T1000 (cell line): ENCODE measurements at places on chromosomes 13 and 19.

GRCh38 chr19:47657719-47658118 is 48.8 kb downstream of the BICRA start:
- no peak for DNase-seq

- DNase-seq: no peak
Observed at GRCh38 chr13:40350283-40350992, 316.0 kb downstream of the FOXO1 start.

DNA sequence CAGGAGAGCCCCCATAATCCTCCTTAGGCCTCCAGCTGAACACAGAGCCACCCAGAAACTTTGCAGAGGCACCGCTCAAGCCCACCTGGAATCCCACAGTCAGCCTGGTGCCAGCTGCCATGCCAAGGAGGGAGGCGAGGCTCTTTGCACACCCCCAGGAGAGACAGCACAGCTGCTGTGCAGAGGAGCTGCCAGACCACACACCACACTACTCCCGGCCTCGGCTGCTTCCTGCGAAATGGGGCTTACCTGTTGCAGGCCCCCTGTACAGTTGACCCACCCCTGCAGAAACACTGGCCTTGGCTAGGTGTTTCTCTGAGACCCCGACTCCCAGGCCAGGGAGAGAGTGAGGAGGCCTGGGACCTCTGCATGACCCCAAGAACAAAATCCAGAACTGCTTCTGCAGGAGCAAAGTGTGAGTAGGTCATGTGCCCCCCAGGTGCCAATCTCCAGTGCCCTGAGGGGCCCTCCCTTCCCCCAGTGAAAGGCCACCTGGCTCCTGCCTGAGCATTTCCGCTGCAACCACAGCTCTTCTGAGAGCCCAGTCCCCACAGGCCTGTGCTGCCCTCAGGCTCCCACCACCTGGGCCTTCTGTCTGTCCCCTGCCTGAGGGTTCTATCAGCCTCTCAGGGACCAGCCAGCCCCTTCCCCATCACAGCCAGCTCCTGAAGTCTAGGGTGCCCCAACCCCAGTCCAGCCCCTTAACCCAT is 580.4 kb downstream of the UQCRFS1 start:
- no peak for DNase-seq

DNA sequence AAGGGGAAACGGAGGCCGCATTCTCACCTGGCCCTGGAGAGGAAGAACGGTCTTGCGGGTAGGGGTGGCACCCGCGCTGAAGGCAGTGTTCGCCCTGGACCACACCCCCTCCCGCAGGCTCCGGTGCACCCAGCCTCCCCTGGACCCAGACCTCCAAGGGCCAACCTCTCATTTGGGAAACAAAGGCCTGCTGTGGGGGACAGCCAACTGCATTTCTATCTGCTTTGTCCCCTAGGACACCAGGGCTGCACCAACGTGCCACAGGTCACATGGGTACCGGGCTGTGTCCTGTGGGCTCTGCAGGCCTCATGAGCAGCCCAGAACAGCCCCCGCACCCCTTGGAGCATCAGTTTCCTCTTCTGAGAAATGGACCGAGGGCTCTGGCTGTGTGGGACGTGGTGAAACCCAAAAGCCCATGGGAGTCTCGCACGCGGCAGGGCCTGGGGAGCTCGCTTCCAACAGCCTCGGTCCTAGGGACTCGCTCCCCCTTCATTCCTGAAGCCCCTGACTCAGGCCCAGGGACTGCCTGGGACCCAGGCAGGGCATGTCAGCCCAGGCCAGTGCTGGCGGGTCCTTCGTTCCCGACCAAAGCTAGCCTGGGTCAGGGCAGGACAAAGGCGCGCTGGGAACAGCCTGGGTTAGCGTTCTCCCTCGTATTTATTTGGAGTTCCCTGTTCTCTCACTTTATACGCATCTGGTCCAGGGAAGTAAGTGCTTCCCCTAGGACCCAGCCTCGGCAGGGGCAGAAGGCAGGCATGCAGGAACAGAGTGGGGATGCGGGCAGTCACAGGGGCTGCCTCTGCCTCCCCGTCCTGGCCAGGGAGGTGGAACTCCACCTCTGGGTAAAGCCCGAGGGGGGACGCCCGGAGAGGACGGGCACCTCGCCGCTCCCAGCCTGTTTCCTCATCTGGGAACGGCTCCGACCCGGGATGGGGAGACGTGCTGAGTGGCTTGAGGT is 4.6 kb downstream of the TCF3 start:
- no peak for DNase-seq

DNA sequence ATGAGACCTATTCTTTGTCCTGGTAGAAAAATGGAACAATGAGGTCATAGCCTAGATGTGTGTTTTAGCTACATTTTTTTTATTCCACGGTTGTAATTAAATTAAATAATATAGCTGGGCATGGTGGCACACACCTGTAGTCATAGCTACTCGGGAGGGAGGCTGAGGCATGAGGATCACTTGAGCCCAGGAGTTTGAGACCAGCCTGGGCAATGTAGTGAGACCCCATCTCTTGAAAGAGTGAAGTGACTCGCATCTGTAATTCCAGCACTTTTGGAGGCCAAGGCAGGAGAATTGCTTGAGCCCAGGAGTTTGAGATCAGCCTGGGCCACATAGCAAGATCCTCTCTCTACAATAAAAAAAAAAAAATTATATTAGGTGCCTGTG is 11.7 kb upstream of the CBLC start:
- no peak for DNase-seq
